Thyroid gland (tissue), 4 donors: ENCODE measurements at places on chromosomes 5 and 9. TPM values are rescaled to one million over a fixed set of nuclear protein-coding genes. Genes with fewer than 3 reads are reported as not detected.

- DNase-seq: no peak
- no peaks in the 10 kb centered on the region for H3K36me3 ChIP-seq
- H3K4me1 ChIP-seq: peaks cover 20% of the 10 kb centered on the region
These were observed 281.6 kb downstream of the CRB2 start for GRCh38 chr9:123637606-123637944.

GRCh38 chr9:111013250-111013649 lies 25.0 kb downstream of the LPAR1 start:
- H3K27me3 ChIP-seq: no peaks in the 10 kb centered on the region
- H3K4me3 ChIP-seq: no peak overlapping the region
- H3K4me1 ChIP-seq: peaks cover 9% of the 10 kb centered on the region
- no peak overlapping the region for H3K27ac ChIP-seq
- H3K36me3 ChIP-seq: no peaks in the 10 kb centered on the region

DNA sequence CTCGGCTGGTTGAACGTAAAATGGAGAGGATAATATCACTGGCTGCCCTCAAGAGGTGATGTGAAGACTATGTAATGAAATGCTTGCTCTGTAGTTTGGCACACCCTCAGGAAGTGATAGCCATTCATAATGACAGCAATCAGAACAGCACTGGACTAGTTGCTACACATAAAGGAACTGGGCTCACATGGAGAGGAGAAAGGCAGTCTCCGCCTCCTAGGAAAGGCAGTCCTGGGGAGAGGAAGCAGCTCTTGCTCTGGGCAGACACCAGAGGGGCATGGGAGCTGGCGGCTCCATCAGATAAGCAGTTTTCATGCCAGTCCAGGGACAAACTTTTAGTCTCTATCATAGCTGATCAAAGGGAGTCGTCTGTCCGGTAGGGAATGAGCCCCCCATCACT lies 46.9 kb downstream of the ARHGEF37 start:
- no peaks in the 10 kb centered on the region for H3K36me3 ChIP-seq
- no peaks in the 10 kb centered on the region for H3K4me1 ChIP-seq
- no peaks in the 10 kb centered on the region for H3K27me3 ChIP-seq
- no peak for DNase-seq
- no peak overlapping the region for H3K27ac ChIP-seq

DNA sequence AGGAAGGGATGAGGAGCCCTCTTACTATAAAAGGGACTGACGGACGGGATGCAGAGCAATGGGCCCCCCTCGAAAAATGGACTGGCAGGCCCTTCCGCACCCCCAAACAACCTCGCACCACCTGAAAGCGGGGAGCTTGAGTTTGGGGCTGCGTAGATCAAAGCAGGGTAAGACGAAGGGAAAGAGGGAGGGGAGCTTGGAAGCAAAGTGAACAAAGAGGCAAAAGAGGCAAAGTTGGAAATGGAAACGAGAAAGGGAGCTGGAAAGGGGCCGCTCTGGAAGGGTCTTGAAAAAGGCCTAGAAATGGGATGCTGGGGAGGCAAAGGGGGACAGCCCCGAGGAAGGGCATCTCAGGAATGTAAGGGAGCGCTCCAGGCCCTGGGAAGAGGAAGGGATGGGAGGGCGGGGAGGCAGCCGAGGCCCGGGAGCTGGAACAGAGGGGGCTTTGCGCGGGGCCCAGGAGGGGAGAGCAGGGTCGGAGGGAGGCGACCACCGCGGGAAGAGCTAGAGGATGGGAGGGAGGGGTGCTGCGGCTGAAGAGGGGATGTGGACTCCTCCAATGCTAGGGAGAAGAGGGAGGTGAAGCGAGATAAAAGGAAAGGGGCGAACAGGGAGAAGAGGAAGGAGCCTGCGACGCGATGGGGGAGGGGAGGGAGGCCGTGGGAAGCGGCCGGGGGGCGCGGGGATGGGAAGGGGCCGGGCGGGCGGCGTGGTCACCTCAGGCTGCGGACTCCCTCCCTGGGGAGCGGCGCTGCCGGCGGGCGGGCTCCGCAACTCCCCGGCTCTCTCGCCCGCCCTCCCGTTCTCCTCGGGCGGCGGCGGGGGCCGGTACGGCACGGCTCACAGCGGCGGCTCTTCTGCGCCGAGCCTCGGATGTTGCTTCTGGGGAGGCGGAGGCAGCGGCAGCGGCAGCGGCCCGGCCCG lies 577 bp downstream of the RNF145 start:
- H3K4me1 ChIP-seq: peaks cover 31% of the 10 kb centered on the region
- peak; percentile 43 for DNase-seq
- H3K27me3 ChIP-seq: no peaks in the 10 kb centered on the region
- peak overlapping the region; percentile 89 for H3K27ac ChIP-seq
- no peaks in the 10 kb centered on the region for H3K36me3 ChIP-seq

The FGF1 gene
- 1.3 TPM for total RNA-seq

The ADGRD2 gene
- total RNA-seq: not detected

DNA sequence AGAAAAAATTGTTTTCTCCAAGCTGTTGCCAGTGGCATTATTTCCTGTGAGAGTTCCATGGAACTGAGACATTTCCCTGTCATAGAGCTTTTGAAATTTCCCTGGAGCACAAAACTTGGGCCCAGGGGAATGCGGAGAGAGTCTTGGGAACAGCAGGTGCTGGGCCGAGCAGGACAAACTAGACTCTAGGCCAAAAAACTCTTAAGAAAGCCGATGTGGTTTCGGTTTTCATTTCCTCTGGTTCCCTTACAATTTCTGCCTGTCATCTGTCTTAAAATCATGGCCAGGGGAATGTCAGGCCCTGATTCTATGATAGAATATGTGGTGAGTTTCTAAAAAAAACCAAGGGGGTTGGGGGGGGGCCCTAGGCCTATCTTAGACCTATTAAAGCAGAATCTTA lies 4.6 kb downstream of the SLC35A4 start:
- no peak overlapping the region for H3K4me3 ChIP-seq
- no peak for DNase-seq
- peaks cover 14% of the 10 kb centered on the region for H3K4me1 ChIP-seq
- H3K27ac ChIP-seq: peak overlapping the region; percentile 15
- no peaks in the 10 kb centered on the region for H3K27me3 ChIP-seq

DNA sequence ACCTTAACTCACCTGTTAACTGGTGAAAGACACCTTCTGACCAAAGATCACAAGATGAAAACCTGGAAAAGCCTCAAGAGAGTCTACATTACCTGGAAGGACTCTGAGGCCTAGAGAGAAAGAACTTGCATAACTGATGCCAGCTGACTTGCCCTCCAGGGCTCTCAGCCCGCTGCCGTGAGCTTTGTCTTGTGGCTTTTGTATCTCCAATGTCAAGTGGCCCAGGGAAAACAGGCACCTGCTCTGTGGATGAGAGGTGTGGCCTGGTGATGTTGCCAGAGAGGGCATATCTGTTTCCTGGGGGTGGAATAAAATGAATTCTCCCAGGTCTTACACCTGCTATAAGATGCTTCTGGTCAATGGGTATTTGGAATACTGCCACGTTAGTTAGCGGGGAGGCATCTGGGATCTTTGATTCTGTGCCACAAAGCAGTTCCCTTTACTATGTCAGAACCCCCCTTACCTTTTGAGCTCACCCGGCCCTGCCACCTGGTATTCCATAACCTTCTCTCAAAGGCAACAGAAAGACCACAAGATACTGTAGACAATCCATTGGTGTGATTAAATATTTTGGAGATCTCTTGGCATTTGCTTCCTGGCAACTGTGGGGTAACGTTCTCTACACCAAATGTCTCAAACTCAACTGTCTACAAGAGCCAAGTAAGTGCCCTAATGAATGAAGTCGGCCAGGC lies 54.9 kb upstream of the N4BP3 start:
- no peak overlapping the region for H3K27ac ChIP-seq
- H3K4me1 ChIP-seq: no peaks in the 10 kb centered on the region
- H3K4me3 ChIP-seq: no peak overlapping the region

The C9orf153 gene
- total RNA-seq: 0.71 TPM

DNA sequence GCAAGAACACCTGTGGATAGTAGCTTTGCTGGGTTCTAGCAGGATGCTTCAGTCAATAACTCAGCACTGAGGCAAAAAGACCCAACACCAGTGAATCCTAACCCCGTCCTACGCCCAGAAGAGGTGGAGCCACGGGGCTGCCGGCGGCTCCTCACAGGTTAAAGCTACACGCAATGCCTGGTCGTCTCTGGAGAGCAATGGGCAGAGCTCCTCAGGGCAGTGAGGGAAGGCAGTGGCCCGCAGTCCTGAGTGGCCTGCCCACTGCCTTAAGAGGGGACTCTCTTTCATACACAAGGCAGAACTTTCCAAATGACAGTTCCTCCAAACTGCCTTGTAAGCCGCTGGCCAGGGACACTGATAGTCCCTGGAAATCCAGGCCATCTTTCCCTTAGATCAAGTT lies 244.2 kb upstream of the IRX2 start:
- no peak for DNase-seq
- no peaks in the 10 kb centered on the region for H3K36me3 ChIP-seq
- H3K4me3 ChIP-seq: no peak overlapping the region
- H3K4me1 ChIP-seq: no peaks in the 10 kb centered on the region
- no peak overlapping the region for H3K27ac ChIP-seq

GRCh38 chr5:146902471-146902870 lies 23.9 kb upstream of the PPP2R2B start:
- no peaks in the 10 kb centered on the region for H3K36me3 ChIP-seq
- H3K27ac ChIP-seq: no peak overlapping the region

DNA sequence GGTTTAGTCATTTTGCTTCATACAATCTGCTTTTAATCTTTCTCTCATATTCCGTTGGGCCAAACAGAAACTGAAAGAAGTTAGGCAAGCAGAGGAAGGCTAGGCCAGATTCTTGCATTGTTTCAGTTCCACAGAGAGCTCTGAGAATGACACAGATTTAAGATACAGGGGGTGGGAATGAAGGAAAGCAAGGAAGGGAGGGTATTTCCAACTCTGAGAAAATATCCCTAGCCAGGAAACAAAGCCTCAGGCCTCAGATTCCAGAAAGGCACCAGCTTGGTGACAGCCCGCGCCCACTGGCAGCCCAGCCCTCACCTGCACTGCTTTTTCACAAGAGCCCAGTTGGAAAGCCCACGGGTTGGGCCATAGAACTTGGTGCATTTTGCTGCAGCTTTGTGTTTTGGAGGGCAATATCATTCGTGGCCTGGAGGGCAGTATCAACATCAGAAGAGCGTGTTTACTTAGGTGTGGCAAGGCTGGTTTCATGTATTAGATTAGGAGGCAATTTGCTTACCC lies 63.5 kb downstream of the ENC1 start:
- H3K36me3 ChIP-seq: no peaks in the 10 kb centered on the region
- no peaks in the 10 kb centered on the region for H3K4me1 ChIP-seq
- H3K27ac ChIP-seq: no peak overlapping the region
- no peak overlapping the region for H3K4me3 ChIP-seq
- no peak for DNase-seq

DNA sequence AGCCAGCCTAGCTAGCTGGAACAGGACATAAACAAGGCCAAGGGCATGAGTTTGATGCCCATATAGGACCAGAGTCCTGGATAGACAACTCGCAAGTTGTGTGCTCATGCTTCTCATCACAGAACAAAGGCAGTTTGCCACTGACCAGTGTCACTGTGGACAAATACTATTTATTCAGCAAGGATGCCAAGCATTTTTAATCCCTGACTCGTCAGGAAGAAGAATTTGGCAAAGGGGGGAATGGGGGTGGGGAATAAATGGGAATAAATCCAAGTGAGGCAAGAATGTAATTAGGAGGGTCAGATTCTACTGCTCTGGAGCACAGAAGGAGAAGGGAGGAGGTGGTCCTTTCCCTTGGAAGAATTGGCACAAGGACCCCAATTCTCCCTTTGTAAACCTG lies 46.8 kb upstream of the ANKRD55 start:
- DNase-seq: peak; percentile 50
- H3K4me1 ChIP-seq: peaks cover 33% of the 10 kb centered on the region
- no peaks in the 10 kb centered on the region for H3K36me3 ChIP-seq
- no peaks in the 10 kb centered on the region for H3K27me3 ChIP-seq

GRCh38 chr9:97064176-97064575 lies 25.2 kb upstream of the CTSV start:
- H3K4me3 ChIP-seq: no peak overlapping the region
- H3K36me3 ChIP-seq: no peaks in the 10 kb centered on the region
- no peaks in the 10 kb centered on the region for H3K4me1 ChIP-seq
- DNase-seq: no peak
- H3K27me3 ChIP-seq: no peaks in the 10 kb centered on the region
- H3K27ac ChIP-seq: no peak overlapping the region

DNA sequence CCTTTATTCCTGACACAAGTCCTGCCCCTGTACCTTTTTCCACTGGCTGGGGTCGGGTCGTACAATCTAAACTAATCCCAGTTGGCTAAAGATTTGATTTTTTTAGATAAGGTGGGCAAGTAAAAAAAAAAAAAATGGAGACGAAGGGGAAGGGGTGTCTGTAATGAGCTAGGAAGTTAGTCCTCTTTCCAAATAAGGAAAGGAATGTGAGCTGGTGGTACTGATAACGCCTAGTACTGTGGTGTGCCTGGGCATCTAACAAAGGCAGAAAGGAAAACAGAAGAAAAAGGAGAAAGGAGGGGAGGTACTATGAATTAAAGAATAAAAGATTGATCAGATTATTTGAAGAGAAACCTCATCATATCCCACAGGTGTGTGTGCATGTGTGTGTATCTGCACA lies 21.3 kb downstream of the PRDM9 start:
- H3K36me3 ChIP-seq: no peaks in the 10 kb centered on the region
- H3K27me3 ChIP-seq: no peaks in the 10 kb centered on the region
- H3K27ac ChIP-seq: no peak overlapping the region

DNA sequence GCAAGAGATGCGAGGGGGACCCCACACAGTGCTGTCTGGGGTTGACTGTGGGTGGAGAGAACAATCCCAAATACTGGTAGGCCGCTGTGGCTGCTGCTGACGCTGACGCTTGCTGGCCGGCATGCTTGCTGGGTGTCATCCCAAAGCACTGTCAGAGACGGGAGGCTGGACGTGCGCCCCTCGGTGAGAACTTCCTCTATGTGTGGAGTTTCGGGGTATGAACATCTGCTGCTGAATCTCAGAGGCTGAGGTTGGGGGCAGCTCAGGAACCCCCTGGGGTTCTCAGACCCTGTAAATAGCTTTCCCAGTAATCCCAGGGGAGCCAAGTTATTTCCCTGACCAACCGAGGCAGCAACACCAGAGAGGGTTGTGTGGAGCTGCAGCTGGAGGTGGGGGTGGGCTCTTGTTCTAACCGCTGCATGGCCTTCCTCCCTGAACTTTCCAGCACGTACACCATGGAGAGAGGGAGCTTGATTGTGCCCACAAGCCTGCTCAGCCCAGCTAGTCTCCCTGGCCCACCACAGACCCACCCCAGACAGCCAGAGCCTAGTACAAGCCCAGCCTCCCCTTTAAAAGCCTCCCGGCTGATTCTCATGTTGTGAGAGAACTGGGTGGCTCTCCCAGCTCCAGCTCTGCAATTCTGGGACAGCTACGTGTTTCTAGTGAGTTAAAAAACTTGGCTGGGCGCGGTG lies 21.8 kb upstream of the SLC12A7 start:
- peaks cover 39% of the 10 kb centered on the region for H3K4me1 ChIP-seq
- no peak overlapping the region for H3K27ac ChIP-seq
- H3K36me3 ChIP-seq: no peaks in the 10 kb centered on the region
- no peak overlapping the region for H3K4me3 ChIP-seq
- DNase-seq: no peak
- no peaks in the 10 kb centered on the region for H3K27me3 ChIP-seq

The HACD4 gene
- 4.3 TPM for total RNA-seq

The PCDHGB4 gene
- 12.5 TPM for total RNA-seq

GRCh38 chr5:150503977-150504620 lies 3.8 kb upstream of the NDST1 start:
- H3K4me1 ChIP-seq: peaks cover 100% of the 10 kb centered on the region
- H3K27me3 ChIP-seq: no peaks in the 10 kb centered on the region
- H3K4me3 ChIP-seq: no peak overlapping the region
